ENCODE measurements at places on chromosomes 4 and X.

DNA sequence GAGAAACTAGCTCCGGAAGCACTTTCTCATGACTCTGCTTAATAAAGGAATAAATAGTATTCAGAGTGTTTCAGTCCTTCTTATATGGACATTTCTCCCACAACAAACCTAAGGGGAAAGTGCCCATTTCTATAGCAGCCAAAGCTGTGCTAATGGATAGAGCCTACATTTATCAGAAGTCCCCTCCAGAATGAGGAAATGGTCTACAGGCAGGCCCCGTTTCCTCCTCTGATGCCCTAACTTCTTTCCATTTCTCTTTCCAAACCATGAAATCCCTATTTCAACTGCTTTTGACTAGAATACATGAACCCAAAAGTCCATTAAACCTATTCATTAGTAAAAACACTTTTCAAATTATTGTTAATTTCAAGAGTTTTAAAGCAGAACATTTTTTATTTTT, 4.5 kb downstream of the ACSL1 start:
- no peak for DNase-seq

DNA sequence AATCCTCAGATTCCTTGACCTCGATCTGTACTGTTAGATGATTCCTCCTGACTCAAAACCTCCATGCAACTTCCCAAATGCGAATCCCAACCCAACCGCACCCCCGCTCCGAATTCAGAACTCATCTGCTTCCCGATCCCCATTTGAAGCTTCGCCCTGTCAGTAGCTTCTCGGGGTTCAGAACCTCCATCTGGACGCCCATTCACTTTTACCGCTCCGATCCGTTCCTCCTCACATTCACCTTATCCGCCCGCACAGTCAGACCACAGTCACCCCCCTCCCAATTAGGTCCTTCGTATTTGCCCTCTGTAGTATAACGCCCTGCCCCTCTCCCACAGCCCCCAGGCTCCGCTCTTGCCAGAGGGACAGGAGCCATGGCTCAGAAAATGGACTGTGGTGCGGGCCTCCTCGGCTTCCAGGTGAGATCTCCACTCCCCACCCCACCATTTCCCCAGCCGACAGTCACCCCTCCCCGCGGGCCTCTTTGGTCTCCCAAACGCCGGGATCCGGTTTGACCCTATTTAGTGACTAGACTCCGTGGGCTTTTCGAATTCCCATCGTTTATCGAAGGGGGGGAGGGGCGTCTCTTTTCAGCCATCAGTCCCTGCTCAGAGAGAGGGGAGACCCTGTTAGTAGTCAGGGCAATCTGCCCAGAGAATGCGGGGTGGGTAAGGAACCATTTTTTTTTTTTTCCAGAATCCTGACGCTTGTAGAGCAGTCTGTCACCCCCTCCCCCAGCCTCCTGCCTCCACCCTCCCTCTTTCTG, 691 bp downstream of the MAGED1 start:
- no peak for DNase-seq

GRCh38 chr4:166458756-166459155, 585.7 kb downstream of the TLL1 start:
- no peak for DNase-seq

DNA sequence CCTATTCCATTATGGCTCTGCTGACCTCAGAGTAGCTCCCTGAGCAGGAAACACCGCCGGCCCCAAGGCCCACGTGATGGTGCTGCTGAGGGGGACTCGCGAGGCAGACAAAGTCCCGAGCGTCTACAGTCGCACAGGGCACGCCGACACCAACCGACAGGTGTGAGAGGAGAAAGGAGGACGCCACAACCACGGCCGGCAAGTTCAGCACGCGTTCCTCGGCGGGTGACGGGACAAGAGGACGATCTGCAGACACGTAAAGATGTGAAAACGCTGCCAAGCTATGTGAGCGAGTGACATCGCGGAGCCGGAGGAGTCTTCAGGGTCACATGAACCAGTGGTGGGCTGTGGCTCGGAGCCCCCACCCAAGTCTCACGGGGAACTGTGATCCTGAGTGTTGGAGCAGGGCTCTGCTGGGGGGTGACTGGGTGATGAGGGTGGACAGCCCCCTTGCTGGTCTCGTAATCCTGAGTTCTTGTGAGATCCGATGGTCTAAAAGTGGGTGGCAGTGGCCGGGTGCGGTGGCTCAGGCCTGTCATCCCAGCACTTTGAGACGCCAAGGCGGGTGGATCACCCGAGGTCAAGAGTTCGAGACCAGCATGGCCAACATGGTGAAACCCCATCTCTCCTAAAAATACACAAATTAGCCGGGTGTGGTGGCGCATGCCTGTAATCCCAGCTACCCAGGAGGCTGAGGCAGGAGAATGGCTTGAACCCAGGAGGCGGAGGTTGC, 34.0 kb downstream of the PPP2R3B start:
- DNase-seq, result no peak

- DNase-seq, result no peak
These were observed 63.1 kb downstream of the FAM114A1 start for GRCh38 chr4:38930707-38931106.

DNA sequence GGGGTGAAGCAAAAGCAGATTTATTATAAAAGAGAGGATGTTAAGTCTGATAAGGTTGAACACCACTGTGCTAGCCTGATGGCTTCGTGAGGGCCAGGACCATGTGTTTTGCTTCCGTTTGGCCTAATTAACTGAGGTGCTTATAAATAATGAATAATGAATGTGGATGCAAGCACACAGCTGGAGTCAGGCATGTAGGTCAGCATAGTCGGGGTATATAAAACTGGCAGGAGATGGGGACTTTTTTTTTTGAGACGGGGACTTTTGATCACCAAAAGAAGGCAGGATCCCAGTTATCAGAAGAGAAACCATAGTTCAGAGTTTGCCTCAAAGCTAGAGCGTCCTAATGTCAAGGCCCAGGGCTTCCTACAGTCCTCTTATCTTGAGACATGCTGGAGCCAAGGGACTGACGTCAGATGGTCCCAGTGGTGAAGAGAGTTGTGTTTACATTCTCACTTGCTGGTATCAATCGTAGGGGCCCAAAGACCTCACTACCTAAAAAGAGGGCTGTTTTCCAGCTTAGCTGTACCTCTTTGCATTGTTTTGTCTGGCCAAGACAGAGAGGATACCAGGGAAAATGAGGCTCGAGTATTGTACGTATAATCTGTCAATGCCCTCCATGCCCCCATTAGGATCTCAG, 50.4 kb downstream of the RTL9 start:
- no peak for DNase-seq

DNA sequence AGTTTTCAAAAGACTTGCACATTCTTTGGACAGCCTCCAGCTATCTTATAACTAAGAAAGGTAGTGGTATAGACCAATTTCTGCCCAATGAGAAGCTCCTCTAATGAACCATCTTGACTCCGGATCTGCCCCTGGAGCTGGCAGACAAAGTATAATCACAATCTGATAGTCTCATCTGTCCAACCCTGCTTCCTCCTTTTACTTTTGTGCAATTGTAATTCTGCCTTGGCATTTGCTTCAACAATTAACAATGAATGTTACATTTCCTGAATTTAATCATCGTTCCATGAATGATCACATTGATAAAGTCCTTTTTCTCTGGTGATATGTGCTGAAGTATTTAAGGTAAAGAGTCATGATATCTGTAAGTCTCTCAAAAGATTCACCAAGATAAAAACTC, 27.8 kb downstream of the FRYL start:
- no peak for DNase-seq

DNA sequence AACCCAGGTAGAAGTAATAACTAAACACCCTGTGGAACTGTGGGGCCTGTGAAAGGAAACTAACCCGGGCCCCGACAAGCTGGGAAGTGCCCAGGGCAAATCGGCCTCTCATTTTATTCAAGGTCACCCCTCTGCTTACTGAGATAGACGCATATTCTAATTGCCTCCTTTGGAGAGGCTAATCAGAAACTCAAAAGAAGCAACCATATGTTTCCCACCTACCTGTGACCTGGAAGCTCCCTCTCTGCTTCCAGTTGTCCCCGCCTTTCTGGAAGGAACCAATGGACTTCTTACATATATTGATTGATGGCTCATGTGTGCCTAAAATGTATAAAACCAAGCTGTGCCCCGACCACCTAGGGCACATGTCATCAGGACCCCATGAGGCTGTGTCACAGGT, 23.1 kb upstream of the DHRSX start:
- DNase-seq, result no peak

- no peak for DNase-seq
These were observed 46.4 kb downstream of the IL13RA1 start for GRCh38 chrX:118773782-118774181.

- no peak for DNase-seq
These were observed 8.9 kb upstream of the IRAK1 start for GRCh38 chrX:154028502-154029184.

DNA sequence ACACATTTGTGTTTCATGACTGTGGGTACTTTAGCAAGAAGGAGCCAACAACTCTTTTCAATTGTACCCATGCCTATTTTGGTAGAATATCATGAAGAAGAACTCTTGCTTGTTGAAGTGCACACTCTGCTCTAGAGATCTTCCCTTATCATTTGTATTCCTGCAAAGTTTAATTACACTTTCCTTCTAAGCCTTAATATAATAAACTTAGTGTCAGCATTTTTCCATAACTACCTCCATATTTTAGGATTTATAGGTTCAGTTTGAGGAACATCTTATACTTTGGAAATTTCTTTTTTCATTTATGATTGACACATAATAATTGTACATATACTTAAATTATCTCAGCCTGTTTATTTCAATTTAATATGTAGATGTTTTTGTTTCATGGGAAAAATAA, 19.1 kb downstream of the FAM47B start:
- no peak for DNase-seq
